ENCODE measurements at places on chromosomes 4 and X.

- DNase-seq, result no peak
These were observed 21.9 kb downstream of the TRIML1 start for GRCh38 chr4:188161167-188161566.

GRCh38 chr4:78766650-78767049, 9.5 kb upstream of the BMP2K start:
- no peak for DNase-seq

DNA sequence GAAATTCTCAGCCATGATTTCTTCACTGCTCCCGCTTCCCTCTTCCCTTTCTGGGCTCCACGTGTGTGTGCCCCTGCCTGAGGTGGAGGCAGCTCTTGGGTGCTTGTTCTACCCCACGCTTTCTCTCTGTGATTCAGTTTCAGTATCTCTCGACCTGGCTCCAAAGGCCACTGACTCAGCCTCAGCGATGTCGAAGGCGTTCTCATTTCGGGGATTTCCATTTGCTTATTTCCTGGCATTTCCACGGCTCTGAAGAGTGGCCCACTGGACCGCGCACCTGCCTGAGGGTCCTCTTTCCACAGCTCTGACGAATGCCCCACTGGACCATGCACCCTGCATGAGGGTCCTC, 52.4 kb downstream of the GAK start:
- DNase-seq, result no peak

DNA sequence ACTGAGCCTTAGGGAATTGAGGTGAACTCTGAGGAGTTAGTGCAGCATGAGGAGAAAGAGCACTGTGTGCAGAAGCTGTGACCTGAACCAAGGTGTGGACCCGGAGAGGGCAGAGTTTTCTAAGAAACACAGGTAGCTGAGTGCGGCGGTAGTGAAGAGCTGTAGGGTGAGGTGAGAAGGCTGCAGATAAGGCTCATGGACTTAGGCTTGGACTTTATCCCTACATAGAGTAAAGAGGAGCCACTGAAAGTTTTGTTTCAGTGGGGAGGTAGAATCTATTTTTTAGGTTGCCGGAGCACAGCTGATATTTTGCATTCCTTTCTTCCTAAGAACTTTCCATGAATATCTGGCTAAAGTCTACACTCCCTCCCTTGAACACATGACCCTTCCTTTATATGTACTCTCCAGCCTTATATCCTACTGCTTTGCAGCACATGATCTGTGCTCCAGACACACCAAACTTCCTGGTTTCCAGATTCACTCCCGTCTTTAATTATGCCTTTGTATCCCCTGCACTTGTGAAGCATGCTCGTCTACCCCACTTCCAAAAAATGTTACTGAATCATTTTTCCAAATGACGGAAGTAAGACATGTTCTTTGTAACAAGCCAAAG, 10.6 kb upstream of the PGRMC2 start:
- DNase-seq, result no peak

DNA sequence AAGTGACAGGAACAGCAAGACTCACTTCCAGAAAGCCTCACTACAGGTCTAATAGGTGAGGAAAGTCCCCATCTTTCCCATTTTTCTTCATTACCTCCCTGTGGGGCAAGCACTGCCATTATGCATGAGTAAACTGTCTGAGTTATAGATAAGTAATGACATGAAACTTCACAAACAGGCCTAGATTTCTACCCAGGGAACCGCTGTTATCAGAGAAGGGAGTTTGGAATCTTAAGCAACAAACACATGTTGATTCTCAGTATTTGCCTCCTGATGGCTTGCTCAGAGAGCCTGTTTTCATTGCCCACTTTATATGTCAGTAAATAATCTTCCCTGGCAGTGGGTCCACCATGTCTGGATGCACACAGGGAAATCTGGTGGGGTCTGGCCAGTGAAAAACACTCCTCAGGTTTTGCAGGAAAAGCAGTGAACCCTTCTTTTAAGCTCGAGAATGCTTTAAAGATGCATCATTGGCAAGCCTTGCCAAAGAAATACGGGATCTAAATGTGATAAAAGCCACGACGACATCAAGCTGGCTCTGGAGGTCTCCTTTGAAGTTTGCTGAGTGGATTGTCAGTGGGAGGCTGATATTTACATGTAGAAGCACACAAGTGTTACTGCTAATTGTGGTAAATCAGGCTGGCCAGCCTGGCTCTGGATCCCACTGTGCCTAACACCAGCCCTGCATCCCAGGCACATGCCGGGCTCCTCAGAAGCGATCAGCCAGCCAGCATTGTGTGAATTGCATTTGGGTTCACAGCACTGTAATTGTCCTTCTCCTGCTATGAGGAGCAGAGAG, 25.2 kb downstream of the PDGFRA start:
- DNase-seq, result no peak

DNA sequence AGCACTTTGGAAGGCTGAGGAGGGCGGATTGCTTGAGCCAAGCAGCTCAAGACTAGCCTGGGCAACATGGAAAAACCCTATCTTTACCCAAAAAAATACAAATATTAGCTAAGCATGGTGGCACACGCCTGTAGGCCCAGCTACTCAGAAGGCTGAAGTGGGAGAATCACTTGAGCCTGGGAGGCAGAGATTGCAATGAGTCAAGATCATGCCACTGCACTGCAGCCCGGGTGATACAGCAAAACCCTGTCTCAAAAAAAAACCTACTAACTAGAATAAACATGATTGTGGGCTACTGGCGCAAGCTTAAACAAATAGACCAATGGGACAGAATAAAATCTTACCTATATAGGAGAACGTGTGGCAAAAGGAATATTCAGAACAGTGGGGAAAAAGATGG, 7.3 kb downstream of the CDKL2 start:
- DNase-seq, result no peak

GRCh38 chrX:151780621-151781020, 46.1 kb downstream of the CNGA2 start:
- no peak for DNase-seq

- DNase-seq, result no peak
These were observed 137.0 kb downstream of the AMMECR1 start for GRCh38 chrX:110180928-110181310.

GRCh38 chr4:1402021-1402515, 4.2 kb downstream of the NKX1-1 start:
- peak; percentile 62 for DNase-seq

DNA sequence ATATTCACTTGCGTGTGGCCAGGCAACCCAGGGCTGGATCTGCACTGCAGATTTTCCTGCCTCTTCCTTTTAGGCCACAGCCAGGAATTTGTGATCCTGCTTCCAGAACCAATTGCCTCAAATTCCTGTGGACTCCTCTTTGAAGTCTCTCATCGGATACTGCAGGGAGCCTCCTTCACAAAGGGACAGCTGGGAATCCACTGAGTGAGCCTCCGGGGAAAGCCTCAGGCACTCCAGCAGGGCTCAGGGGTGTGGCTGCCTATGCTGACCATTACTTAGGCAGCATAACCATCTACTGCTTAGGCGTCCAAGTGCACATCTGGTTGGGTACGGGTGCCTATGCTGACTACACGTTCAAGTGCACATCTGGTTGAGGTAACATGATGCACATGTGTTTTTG, 321.5 kb downstream of the NLGN4X start:
- no peak for DNase-seq

DNA sequence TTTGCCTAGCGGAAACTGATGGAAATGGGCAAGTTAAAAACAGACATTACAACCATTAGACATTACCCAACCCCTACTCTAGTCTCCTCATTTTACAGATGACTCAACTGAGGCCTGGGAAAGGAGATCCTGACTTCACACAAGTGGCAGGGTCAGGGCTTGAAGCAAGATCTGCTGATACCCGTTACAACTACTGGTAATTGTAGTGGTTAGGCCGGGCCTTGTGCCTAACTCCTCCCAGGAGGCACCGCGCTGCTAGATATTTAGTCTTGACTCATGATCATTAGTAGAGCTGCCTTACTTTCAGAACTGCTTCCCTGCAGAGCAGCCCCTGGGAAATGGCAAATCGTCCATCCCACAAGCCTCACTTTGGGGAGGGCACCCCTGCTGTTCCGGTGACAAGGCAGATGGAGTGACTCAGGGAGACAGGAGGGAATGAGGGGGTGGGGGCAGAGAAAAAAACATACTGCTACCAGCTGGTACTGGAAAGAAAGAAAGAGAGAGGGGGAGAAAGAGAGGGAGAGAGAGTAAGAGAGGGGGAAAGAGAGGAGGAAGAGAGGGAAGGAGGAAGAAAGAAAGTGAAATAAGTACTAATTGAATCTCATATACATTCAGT, 12.2 kb downstream of the ARHGEF6 start:
- DNase-seq, result no peak

- DNase-seq, result no peak
These were observed 67.4 kb upstream of the SCML1 start for GRCh38 chrX:17669891-17670290.

DNA sequence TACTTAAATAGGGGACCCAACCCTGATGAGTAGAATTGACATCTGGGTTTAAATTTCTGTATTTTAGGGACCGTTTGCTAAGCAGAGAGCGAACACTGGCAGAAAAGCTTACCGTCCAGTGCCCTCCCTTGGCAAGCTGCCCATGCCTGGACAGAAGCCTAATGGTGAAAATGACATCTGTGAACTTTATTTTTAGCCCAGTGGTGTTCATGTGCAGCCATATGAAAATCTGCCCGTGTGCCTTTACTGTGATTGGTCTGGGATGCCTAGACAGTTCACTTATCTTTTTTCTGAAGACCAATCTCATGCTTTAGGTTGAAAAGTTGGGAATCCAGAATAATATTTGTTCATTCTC, 1.1 kb downstream of the STBD1 start:
- DNase-seq, result no peak

GRCh38 chrX:11040405-11040804, 70.7 kb upstream of the HCCS start:
- DNase-seq, result no peak

DNA sequence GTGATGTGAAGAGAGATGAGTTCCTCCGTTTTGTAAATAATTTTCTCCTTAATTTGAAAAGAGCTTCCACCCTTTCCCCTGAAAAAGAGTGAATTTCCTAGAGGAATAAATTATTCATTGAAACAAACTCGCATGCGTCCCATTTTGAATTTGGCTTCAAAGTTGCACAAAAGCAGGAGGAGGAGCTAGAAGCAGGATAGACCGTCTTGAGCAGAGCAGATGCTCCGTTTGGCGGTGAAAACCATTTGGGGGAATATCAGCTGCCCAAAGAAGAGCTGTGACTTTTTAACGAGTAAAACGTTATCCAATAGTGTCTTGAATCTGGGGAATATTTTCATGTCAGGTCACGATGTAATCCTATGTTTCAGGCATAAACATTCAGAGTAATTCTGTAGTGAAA, 42.0 kb downstream of the FAM149A start:
- DNase-seq, result no peak

DNA sequence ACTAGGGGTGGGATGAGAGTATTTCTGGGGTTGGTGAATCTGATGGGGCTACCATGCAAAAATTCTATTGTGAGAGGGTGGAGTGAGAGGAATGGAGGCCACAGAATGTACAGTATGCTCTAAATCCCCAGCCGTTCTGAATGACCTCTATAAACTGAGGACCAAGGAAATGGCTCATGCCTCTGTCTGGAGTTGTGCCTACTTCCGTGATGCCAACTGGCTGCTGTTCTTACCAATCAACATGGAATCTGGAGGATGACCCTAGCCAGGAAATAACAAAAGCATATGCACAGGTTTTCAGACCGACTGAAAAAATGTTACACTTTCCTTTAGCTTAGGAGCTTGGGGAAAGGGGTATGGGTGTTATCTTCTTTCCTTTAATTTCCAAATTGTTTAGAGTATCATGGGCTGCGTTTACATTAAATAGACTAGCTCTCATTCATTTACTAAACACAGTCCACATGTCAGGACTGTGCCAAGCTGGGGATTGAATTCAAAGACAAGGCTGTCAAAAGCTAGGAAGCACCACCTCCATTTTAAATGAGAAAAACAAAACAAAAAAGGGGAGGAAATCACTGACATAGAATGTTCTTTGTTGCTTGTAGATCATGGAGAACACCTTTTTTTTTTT, 20.2 kb upstream of the CCKAR start:
- DNase-seq, result no peak

DNA sequence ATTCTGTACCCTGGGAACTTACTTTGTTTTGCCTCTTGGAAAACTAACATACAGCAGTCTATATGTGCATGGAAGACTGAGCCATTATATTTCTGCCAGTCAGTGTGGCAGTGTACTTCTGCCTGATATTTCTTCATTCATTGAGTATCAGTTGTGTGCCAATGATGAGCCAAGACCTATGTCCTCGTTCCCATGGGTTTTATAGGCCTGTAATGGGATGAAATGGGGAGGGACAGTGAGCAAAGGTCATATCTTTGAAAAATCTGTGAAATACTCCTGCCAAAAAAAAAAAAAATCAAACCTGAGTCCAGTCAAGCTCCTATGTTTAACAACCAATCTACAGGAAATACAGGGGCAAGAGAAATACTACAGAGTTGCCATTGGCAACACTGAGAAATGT, 9.1 kb downstream of the NSD2 start:
- DNase-seq, result no peak

DNA sequence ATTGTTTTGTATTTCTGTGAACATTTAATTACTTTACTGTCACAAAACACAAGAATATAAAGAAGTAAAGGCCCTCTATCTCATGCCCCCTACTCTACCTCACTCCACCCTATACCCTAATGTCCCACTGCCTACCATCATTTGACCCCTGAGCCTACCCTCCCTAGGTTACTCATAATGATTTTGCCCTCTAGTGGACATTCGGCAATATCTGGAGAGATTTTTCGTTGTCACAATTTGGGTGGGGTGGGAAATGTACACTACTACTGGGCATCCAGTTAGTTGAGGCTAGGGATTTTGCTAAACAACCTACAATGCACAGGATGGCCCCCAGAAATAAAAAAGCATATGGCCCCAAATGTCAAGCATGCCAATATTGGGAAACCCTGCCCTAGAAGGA, 10.2 kb downstream of the TEX13A start:
- DNase-seq, result no peak

- no peak for DNase-seq
These were observed 28.9 kb upstream of the TBC1D14 start for GRCh38 chr4:6880691-6881090.

DNA sequence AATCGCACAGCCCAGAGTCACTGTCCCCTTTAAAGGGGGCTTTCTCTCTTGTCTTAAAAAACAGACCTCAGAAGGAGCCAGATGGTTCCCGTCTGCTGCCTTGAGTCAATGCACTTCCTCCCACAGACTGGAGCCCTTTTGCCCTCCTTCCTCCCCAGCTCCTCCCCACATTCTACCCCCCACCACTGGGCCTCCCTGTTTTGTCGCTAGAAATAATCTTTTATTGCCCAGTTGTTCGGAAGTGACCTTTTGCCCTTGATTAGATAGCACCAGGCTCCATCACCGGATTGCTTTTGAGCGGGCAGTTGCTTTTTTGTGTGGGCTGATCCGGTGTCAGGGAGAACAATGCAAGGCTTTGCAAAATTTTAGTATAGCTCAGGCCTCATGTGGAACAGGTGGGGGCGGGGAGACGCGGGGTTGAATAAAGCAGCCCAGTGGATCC, 47.7 kb downstream of the SPRY1 start:
- no peak for DNase-seq

Measured in RWPE2 (cell line).